Endodermal cell (in vitro differentiated cells): ENCODE measurements at places on chromosomes 12 and 14.

GRCh38 chr12:9711664-9712063 is 21.2 kb downstream of the CLECL1 start:
- no peak for DNase-seq

GRCh38 chr12:89326239-89327040 is 25.9 kb downstream of the DUSP6 start:
- no peak for DNase-seq

GRCh38 chr14:105430565-105430964 is 10.9 kb downstream of the MTA1 start:
- no peak for DNase-seq

DNA sequence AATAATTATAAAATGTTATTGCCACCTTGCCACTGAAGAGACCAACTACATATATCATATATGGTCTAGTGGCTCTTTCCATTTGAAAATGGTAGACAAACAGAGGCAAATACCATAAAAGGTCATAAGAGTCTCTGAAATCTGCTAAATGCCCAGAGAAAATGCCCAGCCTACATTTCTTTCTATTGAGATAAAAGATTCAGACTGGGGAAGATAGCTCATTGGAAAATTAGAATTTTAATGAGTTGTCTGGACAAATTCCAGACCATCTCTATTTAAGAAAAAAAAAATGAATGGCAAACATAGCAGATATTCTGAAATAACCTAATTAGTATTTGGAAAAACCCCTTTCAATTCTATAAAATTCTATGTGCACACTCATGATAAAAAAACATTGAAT is 79.9 kb upstream of the BBS10 start:
- DNase-seq, result no peak

DNA sequence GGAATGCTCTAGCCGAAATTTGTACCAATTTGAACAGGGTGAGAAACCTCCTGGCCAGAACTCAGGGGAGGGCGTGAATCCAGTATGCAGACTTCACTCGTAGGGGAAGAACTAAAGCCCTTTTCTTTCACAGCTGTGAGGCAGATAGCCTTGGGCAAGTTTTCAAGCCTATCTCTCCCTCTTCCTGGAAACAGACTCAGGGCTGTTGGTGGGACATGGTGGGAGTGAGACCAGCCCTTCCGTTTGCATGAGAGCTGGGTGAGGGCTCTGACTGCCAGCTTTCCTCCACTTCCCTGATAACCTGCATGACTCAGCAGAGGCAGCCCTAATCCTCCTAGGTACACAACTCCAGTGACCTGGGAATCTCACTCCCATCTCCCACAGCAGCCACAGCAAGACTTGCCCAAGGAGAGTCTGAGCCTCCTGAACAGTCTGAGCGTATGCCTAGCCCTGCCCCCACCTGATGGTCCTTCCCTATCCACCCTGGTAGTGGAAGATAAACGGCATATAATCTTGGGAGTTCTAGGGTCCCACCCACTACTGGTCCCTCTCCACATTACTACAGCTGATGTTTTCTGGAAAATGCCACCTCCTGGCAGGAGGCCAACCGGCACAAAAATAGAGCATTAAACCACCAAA is 170.1 kb upstream of the AMIGO2 start:
- DNase-seq, result peak; percentile 72

DNA sequence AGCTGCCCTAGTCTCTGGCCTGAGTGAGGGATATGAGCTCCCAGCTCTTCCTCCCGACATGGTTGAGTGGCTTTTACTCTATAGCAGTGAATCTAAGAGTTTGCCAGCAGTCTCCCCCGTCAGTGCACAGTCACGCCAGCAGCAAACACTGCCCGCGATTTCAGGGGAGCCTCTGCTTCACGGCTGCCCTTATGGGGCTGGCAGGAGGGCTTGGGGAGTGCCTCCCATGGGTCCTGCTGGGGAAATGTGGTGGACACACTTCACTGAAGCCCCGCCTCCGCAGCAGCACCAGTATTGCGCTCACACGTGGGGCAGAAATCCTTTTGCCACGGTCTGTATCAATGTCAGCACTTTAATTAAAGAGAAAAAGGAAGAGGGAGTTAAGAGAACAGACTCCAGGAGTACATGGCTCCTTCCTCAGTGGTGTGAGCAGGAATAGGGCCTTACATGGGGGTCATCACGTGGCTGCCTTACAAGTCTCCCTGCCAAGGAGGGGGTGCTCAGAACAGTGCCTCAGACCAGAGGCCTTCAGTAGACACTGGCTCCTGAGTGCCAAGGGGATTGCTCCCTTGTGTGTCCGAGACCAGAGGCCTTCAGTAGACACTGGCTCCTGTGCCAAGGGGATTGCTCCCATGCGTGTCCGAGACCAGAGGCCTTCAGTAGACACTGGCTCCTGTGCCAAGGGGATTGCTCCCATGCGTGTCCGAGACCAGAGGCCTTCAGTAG is 55.7 kb downstream of the SFSWAP start:
- DNase-seq, result no peak

DNA sequence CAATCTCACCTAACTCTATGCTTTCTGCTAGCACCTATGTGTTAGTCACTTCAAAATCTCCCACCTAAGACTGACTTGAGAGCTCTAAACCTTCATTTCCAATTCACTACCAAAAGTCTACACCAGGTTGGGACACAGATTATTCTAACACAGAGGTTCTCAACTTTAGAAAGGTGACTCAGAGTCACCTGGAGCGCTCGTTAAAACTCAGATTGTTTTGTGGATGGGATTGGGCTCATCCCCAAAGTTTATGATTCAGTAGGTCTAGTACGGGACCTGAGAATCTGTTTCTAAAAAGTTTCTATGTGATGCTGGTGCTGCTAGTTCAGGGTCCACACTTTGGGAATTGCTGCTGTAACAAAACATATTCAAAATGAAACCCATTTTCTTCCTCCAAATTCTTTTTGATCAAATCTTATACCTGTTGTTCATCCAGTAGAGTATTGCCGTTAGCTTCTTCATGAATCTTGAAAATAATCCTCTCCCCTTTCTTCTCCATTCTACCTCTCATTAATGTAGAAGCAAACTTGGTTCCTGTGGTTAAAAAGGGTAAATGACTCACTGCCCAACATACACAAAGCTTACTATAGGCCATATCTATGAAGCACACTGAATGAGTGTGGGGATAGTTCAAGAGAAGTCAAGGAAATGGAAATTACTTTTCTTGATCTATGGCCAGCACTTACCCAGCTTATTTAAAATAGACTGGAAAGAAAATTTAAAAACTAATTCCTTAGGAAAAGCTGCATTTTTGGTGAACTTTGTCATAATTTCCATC is 206.7 kb downstream of the KIF21A start:
- DNase-seq, result no peak

DNA sequence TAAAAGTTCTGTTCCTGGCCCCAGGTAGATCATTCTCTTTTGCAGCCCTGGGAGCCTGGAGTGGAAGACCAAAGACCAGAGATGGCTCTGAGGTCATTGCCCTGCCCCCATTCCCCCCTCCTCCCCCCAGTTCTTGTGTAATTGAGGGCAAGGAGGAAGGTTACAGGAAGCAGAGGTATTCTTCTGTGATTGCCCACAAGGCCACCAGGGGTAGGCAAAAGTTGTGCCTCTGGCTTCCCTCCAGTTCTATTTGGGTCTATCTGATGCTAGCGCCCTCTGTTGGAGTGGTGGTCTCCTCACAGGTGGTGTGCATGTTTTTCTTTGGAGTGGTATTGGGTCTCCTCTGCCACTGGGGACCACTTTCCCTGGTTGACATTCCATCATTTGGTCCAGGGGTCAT is 41.2 kb upstream of the CRY1 start:
- peak; percentile 90 for DNase-seq

GRCh38 chr14:95831468-95831867 is 45.2 kb upstream of the TUNAR start:
- no peak for DNase-seq

- no peak for DNase-seq
Measured at GRCh38 chr12:71694099-71694820, 8.4 kb downstream of the TMEM19 start.

DNA sequence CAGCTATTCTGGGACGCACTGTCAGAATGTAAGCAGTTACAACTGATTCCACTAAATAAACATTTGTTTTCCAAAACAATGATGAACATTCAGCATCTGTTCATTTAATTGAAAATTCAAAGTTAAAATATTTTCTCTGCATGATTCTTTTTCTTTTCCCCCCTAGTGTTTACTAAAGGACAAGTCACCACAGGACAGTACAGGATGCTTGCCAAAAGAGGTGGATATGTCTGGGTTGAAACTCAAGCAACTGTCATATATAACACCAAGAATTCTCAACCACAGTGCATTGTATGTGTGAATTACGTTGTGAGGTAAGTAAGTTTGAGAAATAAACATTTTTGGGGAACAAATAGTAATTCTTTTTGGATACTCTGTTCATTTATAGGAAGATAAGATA is 28.2 kb upstream of the SNAPC1 start:
- DNase-seq, result no peak

- DNase-seq, result no peak
Measured at GRCh38 chr12:10366875-10367274, 23.0 kb downstream of the KLRK1 start.

DNA sequence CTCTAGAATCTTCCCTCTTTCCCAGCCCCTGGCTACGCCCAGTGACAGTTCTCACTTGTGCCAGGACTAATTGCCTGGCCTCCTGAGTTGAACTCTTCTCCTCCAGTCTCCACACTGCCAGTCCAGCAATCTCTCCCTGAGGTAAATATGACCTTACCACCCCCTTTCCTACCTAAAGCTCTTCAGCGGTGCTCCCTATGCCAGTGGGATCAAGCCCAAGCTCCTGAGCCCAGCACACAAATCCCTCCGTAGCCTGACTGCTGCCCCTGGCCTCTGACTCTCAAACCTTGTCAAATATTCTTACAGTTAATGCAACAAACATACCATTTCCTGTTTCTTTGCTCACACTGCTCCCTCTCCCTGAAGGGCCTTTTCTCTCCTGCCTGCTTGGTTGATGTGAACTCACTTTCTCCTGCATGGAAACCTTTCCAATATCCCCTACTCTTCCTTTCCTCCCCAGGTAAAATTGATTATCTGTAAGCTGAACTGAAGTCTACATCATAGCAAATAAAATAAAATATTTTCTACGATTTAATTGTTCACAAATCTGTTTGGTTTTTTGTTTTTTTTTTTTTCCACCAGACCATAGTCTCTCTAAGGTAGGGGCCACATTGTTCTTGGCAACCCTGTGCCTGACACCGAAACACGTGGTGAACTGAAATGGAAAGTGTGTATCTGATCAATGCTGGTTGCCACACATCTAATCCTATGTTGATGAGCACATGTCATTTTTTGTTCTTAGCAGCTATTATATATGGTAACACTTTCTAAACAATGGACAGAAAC is 147.5 kb downstream of the SLC38A6 start:
- DNase-seq, result no peak

DNA sequence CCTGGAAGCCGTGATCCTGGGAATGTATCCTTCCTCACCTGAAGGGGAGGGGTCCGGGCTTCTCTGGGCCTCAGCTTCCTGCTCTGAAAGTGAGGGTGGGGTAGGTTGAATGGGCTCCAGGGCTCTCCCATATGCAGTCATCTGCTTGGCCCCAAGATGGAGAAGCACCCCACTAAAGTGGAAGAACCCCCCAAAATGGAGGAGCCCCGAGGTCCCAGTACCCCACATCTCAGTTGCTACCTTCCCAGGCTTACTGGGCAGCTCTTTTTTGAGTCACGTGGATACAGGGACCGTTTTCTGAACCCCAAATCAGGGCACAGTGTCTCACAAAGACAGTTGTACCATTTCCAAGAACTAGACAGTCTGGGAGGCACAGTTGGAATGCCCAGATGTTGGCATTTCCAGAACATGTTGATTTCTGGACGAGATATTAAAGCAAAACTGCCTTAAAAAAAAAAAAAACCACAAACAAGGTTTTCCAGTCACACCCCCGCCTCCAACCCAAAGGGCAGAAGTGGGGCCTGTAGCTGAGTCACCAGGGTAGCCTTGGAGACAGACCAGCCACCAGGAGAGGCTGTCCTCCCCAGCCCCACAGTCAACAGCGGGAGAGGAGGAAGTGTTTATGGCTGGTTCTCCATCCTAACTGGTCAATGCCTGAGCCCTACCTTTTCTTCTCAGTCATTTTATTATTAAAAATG is 12.1 kb downstream of the VASH1 start:
- DNase-seq, result peak; percentile 72

GRCh38 chr14:100071545-100071944 is 6.3 kb downstream of the EVL start:
- no peak for DNase-seq

GRCh38 chr12:131867471-131867870 is 27.0 kb upstream of the ULK1 start:
- DNase-seq, result no peak

DNA sequence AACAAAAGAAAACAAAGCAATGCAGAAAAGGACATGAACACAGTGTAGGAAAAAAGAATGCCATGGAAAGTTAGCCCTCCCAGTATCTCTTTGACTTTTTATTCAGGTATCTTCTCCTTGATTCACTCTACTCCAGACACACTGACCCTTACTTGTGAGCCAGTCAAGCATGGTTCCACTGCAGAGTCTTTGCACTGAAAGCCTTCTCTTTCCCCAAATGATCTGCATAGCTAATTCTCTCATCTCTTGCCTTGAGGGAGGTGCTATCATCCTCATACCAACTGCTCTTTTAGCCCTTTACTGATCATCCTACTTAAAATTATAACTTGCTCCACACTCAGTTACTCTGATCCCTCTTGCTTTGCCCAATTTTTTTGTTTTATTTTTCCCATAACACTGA is 101.2 kb upstream of the SLC16A7 start:
- no peak for DNase-seq

DNA sequence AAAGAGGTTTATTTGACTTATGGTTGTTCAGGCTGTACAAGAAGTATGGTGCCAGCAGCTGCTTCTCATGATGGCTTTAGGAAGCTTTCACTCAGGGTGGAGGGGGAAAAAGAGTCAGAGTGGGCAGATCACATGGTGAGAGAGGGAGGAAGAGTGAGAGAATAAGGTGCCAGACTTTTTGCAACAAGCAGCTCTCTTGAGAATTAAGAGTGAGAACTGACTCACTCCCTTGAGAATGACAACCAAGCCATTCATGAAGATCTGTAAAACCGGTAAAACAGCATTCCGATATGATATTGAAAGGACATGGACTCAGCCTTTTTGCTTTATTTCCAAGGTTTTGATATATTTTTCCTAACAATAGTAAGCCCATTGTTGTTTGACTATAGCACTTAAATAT is 501.2 kb downstream of the GALC start:
- peak; percentile 67 for DNase-seq
